Effector CD8-positive, alpha-beta T cell (primary cell): ENCODE measurements at places on chromosomes 3 and 15.

DNA sequence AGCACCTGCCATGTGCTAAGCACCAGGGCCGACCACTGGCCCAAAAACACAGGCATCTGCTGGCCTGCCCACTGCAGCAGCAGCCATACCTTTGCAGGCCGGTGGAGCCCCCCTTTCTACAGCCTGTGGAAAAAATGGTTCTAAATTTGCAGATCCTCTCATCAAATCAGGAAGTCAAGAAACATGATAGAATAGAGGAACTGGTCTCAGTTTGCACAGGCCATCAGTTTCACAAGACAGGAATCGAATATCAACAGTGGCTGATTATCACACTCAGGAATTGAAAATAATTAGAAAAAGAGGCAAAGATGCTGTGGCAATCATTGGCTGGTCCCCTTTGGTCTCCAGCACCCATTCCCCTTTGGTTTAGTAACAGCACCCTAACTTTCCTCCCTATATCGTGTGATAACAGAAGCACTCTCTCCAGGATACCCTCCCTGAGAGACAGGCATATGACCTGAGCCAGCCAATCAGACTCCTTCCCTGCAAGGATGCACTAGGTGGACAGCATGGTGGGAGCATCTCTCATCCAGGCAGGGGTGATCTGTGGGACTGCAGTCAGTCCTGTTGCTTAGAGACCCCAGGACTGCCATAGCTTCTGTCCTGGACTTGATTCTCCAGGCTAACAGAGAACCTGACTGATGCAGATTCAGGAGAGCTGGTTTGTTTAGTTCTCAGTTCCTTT, 3.5 kb upstream of the PAK6 start:
- DNase-seq = no peak

- no peak for DNase-seq
Observed at GRCh38 chr15:40843261-40843884, 475 bp upstream of the SPINT1 start.

- DNase-seq = no peak
Observed at GRCh38 chr3:139239550-139239949, 104.3 kb upstream of the MRPS22 start.

DNA sequence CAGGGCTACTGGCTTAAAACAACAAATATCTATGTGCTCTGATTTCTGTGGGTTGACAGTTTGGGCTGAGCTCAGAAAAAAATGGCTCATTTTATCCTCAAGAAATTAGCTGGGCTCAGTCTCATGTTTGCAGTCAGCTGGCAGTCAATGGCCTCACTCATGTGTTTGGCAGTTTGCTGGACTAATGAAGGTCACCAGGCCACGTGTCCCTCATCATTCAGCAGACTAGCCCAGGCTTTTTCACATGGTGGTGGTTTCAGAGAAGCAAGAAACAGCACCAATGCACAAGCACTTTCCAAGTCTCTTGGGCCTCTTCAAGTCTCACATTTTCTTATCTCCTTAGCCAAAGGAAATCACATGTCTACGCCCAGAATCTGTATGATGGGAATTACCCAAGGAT, 478.3 kb upstream of the PPP2R3A start:
- no peak for DNase-seq

DNA sequence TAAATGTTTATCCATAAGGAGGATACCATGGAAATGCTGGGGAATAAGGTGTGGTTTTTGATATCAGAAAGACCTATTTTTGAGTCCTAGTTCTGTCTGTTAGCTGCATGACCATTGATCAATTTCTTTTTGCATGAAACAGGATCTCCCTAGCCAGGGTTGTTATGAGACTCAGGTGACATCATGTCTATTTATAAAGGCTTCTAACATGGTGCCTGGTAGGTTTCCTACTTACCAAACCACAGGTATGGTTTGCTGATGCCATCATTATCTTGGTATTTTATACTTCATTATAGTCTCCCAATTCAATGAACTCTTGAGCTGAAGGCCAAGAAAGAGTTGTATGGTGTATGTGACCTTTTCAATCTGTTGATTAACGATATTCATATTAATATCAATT, 144.0 kb downstream of the CLSTN2 start:
- DNase-seq = no peak

- no peak for DNase-seq
Observed at GRCh38 chr15:50968353-50968752, 59.9 kb downstream of the AP4E1 start.

GRCh38 chr3:94076055-94076454, 13.2 kb downstream of the NSUN3 start:
- no peak for DNase-seq

- DNase-seq = no peak
Observed at GRCh38 chr15:46394463-46394862, 759.6 kb downstream of the SQOR start.

DNA sequence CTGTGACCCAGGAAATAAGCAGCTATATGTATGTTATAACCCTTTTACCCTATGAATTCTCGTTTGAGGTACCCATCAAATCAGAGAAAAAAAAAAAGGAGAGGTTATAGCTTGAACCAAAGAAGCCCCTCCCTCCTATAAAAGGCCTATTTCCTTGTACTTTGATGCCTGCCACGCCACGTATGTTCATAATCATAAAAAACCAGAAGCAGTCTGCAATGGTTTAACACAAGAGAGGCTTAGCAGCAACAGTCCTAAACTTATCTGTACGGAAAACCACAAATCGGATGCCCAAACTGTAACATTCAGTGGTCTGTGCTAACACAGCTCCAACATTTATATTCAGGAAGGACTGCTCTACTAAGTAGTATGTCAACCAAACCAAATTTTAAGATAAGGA, 21.2 kb downstream of the CCR8 start:
- no peak for DNase-seq

DNA sequence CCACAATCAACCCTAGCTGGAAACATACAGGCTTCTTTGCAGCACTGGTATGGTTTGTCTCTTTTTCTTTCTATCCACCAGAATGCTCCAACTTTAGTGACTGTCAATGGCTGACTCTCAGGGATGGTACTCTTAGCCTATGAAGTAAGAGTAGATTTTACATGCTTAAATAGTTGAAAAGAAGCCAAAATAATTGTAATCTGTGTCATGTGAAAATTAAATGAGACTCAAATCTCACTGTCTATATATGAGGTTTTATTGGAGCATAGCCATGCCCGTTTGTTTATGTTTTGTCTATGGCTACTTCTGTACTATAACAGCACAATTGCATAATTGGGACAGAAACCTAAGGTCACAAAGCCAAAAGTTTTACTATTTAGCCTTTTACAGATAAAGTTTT, 29.1 kb upstream of the PDZRN3 start:
- no peak for DNase-seq

DNA sequence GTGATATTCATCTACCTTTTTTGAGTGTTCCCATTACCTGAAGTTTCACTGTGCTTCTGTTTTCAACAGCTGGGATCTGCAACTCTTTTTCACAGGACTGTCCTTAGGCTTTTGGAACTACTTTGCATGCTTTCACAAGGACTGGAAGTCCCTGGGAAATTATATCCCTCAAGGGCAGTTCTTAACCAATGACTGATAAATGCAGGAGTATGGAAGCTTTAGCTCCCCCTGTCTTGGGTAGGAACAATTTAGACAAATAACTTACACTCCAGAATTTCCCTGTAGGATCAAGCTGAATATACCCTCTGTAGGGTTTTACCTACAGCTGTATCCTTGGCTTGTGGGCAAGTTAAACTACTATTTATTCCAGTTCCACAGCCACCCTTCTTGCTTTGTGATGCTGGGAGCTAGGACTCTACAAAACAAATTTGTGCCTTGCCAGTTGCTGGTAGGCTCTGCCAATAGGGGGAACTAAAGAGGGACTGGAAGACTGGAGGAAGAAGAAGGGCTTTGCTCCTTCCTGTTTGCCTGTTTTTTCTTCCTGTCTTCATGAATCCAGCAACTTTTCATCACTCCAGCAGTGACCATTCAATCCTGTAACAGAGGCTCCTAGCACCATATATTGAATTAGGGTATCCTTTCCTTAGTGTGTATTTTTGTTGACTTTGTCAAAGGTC, 6.8 kb upstream of the ZNF280D start:
- DNase-seq = no peak

DNA sequence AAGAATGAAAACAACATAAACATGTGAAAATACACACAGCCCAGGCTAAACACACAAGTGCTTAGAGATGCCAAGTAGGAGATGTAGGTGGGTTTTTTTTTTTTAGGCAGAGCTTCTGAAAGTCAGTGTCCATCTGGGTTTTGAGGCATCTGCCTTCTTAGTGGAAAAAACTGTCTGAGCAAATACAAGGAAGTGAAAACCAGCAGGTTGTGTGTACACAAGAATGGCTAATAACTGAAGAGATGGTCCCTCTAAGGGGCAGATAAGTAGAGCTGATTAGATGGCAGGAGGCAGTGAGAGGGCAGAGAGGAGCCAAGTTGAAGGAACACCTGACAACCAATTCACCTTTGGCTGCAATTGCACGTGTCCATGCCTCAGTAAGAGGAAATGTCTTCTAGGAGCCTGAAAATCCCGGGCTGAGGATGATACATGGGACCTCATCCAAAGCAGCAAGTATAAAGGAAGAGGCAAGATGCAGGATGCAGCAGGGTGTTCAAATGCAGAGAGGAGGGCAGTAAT, 34.9 kb downstream of the CYP19A1 start:
- DNase-seq = no peak

DNA sequence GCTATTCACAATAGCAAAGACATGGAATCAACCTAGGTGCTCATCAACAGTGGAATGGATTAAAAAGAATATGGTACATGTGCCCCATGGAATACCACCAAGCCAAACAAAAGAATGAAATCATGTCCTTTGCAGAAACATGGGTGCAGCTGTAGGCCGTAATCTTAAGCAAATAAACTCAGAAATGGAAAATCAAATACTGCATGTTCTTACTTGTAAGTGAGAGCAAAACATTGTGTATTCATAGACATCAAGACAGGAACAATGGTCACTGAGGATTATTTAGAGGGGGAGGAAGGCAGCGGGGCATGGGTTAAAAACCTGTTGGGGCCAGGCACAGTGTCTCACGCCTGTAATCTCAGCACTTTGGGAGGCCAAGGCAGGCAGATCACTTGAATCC, 304.7 kb upstream of the ROBO2 start:
- no peak for DNase-seq

GRCh38 chr3:31247850-31248562, 284.7 kb upstream of the STT3B start:
- DNase-seq = no peak

DNA sequence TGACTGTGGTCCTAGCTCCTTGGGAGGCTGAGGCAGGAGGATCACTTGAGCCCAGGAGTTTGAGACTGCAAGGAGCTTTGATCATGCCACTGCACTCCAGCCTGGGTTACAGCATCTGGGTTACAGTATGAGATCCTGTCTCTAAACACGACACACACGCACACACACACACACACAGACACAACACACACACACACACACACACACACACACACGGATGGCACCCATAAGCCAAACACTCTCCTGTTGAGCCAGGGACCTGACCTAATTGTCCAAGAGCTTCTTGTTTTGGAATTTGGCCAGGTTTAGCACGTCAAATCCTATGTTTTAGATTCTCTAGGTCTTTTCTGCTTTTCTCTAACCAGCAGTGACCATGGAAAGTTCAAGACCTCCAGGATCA, 26.8 kb downstream of the EID1 start:
- no peak for DNase-seq
